Right ventricle myocardium inferior (tissue), 1 donor: ENCODE measurements at places on chromosomes 5 and 9. TPM values are rescaled to one million over a fixed set of nuclear protein-coding genes. Genes with fewer than 3 reads are reported as not detected.

GRCh38 chr9:120306561-120306960 lies 273.4 kb downstream of the CDK5RAP2 start:
- no peak for DNase-seq

- no peak for DNase-seq
Measured at GRCh38 chr9:87149799-87150198, 202.5 kb upstream of the GAS1 start.

DNA sequence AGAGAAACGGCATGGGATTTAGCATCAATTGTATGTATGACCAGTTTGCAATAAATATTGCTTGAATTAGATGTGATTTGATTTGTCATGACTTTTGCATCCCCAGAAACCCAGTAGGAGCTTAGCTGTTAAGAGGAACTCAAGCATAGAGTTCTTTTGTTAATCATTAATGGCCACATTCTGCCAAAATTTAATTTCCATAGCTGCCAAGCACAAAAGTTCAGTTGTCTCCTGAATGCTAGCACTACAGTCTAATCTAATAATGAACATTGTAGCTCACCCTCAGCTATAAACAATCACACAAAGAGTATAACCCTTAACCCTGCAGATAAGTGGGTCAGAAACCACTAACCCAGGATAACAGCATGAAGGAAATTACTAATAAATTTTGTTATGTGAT lies 169.8 kb upstream of the GRAMD2B start:
- DNase-seq, result no peak

The KCNT1 gene
- total RNA-seq, result 2.6 TPM

GRCh38 chr9:124077915-124078572 lies 66.5 kb downstream of the LHX2 start:
- no peak for DNase-seq
